Central memory CD8-positive, alpha-beta T cell (primary cell): ENCODE measurements at places on chromosomes 1 and 21.
A peak's percentile ranks its signal among the peaks of the same experiment; 100 is the strongest.

GRCh38 chr1:166159656-166160055 lies 7.1 kb downstream of the FAM78B start:
- no peak for DNase-seq

DNA sequence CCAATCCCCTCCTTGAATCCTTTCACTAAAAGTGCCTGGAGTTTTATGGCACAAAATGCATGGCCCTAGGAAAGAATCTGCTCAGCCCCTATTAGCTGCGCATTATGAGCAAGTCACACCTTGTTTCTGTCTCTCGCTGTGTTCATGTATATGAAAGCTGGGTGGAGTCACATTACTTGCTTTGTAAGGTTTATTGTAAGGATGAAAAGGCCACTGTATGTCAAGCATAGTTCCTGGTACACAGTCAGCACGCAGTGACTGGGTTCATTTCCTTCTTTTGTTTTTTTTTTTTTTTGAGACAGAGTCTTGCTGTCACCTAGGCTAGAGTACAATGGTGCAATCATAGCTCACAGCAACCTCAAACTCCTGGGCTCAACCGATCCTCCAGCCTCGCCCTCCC lies 6.7 kb upstream of the SLC9A1 start:
- no peak for DNase-seq

GRCh38 chr1:208767816-208768215 lies 523.6 kb upstream of the PLXNA2 start:
- no peak for DNase-seq

DNA sequence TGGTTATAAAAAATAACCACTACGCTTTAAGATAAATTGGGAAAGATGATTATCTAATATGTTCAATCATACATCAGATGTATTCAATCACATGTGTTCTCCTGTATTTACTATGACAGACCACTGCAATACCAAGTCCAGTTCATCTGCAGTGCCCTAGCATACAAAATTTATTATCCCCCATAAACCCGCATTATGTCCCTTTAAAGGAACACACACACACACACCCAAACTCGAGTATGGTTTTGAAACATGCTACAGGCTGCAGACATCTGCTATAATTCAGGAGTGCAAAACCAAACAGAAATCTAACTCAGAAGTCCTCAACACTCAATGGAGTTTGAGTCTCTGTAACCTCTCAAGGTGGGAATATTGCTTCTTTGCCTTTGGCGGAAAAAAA lies 14.9 kb downstream of the ODF2L start:
- DNase-seq = no peak

DNA sequence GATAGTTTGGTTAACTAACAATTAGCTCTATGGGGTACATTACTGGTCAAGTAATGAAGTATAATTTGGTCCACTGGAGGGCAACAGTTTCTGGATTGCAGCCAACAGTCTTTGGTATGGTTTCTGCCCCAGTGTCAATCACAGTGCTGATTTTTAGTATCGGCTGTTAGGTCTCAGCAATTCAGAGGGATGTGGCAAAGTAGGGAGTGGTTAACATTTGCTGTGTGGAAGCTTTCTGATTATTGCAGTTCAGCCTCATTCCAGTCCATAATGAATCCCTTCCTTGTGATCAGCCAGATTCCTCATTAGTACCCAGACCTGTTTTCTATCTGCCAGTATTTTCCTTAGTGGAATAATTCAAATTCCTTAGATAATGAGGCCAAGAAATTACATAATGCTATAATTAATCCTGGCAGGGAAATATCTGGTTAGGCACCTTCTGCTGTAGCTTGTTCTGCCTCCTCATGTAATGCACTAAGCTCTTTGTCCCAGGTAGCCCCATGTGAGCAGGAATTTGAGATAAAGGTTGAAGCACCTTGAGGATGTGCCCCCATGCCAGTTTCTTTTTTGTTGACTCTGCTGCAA lies 14.0 kb downstream of the F3 start:
- no peak for DNase-seq

- no peak for DNase-seq
These were observed 1359.0 kb upstream of the ADGRL4 start for GRCh38 chr1:80365359-80366021.

- DNase-seq = no peak
These were observed 37.0 kb downstream of the IL6R start for GRCh38 chr1:154442006-154442740.

DNA sequence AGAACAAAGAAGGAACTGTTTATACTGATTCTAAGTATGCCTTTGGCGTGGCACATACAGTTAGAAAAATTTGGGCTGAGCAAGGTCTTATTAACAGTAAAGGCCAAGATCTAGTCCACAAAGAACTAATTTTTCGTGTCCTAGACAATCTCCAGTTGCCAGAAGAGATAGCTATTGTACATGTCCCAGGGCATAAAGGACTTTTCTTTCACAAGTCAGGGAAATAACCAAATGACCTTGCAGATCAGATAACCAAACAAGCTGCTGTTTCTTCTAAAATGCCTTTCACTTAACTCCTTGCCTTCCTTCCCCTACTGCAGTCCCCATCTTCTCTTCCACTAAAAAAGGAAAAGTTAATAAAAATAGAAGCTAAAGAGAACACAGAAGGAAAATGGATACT lies 4.0 kb downstream of the TEX50 start:
- no peak for DNase-seq

GRCh38 chr1:224874775-224875174 lies 54.7 kb upstream of the DNAH14 start:
- no peak for DNase-seq

DNA sequence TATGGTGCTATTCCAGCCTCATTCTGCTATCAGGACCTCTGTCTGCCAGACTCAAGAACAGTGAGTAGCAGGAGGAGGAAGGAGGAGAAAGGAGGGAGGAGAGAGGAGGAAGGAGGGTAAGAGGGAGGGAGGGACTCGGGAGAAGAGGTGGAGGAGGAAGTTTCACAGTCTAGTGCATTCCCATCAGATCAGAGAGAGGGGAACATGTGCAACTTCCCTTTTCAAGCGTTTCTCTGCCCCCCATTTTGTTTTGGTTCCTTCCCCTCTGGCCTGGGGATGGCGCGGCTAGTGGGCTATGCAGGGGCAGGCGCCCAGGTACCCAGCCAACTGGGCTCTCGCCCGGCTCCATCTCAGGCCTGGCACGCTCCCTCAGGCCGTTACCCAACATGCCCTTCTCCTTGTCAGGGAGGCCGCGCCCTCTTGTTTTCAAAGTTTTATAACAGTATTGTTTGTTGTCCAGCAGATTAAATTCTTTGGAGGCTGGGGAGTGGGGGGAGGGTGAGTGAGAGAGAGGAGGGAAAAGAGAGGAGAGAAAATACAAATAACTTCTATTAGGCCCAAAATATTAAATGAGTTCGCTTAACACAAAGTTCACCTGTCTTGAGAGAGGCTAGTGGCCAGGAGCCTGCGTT lies 56.0 kb downstream of the CD46 start:
- DNase-seq = no peak

- no peak for DNase-seq
These were observed 187.3 kb downstream of the ATP6V1G3 start for GRCh38 chr1:198352975-198353695.

DNA sequence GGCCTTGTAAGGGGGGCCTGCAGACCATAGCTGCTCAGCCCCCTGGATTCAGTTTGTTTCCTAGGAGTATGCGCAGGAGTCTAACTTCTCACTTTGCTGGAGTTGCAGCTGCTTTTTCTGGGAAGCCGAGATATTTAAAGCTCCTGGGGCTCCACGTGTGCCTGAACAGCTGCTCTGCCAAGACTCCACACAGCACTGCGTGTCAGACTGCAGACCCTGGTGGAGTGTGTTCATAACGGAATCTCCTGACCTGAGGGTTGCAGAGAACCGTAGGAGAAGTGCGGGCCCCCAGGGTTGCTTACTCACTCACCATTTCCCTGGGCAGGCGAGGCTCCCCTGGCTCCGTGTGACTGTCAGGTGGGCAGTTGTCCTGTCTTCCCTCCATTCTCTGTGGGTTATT lies 474.3 kb upstream of the TMPRSS15 start:
- no peak for DNase-seq

DNA sequence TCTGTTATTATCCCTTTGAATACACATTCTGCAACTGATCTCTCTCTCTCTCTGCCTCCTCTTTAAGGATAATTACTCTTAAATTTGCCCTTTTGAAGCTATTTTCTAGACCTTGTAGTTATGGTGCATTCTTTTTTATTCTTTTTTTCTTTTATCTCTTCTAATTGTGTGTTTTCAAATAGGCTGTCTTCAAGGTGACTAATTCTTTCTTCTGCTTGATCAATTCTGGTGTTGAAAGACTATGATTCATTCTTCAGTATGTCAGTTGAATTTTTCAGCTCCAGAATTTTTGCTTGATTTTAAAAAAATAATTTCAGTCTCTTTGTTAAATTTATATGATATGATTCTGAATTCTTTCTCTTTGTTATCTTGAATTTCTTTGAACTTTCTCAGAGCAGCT lies 95.6 kb upstream of the GPR52 start:
- DNase-seq = no peak

GRCh38 chr1:59249396-59250137 lies 47.3 kb upstream of the FGGY start:
- no peak for DNase-seq

DNA sequence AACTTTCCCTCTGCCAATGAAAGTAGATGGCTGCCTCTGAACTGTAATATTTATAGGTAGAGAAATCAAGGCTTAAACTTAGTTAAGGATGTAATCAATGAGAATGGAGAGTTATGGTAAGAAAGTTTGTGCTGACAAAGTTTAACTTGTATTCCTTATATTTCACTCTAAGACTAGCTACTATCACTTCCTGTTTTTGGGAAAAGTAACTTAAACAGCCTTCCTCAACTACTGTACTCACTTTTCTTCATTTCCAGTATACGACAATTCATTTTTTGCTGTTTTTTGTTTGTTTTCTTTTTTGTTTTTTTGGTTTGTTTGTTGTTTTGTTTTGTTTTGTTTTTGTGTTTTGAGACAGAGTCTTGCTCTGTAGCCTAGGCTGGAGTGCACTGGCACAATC lies 3.7 kb downstream of the RGS18 start:
- DNase-seq = no peak

DNA sequence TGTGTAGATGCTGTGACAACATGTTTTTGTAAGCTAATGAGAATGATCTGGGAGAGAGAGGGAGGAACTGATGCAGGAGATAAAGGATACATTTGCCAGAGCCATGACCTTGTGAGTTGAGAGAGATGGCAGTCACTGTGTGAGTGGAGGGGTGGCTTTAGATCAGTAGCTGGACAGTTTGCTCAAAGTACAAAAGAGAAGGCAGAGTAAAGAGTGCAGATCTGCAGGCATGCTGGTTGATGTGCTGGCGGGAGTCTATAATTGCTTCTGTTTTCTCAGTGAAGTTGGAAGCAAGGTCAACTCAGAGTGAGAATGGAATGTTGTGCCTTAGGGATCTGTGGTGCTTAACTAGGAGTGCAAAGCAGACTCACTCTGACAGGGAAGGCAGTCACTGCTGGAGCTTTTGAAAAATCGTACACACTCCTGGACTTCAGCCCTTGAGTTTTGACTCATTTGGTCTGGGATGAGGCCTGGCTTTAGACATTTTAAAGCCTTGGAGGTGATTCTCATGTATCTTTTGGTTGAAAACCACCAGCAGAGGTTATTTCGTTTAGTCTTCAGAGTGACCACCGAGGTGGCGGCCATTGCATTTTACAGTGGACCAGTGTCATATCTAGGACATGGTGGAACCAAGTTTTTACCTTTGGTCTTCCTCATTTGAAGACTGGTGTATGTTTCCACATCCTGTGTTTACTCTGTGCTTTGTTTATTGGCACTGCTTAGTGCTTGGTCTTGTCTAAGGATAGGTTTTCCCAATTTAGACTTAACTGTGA lies 49.6 kb downstream of the MTR start:
- DNase-seq = no peak

GRCh38 chr1:28737307-28738132 lies 780 bp downstream of the YTHDF2 start:
- peak; percentile 28 for DNase-seq

DNA sequence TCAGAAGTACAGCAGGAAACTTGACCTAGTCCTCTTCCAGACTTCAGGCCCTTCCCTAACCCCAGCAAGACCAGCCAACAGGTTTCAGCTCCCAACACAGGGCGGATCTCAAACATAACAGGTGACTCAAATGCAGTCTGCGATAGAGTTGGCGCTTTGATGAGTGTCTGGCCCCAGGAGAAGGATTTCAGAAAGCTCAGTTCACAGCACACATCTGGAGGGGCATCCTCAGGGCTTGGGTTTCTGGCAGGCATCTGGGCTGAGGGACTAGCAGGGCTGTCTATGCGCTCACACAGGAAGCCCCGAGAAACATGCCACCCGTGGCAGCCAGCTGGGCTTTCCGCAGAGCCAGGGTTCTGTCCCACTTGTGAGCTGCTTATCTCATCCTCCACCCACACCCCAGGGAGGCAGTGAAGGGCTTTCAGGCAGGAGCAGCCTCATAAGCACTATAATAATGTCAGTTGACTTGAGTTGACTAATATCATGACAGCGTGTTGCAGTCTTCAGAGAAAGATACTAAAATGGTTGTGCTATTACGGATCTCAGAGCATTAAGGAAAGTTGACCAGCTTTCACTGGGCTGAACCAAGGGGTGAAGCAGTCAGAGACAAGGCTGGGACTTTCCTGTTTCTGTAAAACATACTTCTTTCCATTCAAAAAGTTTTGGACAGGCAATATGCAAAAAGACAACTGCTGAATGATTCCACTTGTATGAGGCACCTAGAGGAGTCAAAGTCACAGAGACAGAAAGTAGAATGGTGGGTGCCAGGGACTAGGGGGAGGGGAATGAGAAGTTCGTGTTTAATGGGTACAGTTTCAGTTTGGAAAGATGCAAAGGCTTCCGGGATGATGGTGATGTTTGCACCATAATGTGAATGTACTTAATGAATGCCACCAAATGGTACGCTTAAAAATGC lies 233.0 kb upstream of the IRF2BP2 start:
- peak; percentile 29 for DNase-seq

- DNase-seq = no peak
These were observed 35.2 kb downstream of the CCN1 start for GRCh38 chr1:85615586-85616363.

DNA sequence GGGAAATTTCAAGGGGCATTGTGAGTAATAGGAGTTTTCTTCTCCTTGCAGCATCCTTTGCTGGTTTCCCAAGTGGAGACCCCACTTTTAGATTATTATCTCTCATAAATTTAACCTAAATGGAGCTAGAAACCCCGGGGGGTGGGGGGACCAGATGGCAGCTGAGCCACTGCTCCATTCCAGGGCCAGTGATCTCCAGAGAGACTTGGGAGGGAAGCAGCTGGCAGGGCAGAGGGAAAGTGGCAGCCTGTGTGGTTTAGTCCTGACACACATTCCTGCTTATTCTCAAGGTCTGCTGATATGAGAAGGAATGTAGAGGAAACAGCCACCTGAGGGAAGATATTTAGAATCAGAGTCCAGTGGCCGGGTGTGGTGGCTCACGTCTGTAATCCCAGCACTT lies 16.3 kb downstream of the PCP4L1 start:
- no peak for DNase-seq

GRCh38 chr21:37904856-37905255 lies 11.4 kb downstream of the KCNJ6 start:
- no peak for DNase-seq
